ENCODE measurements at places on chromosomes 3 and 15.

- no peak for DNase-seq
- no peaks in the 10 kb centered on the region for H3K36me3 ChIP-seq
- peaks cover 25% of the 10 kb centered on the region for H3K4me1 ChIP-seq
Measured at GRCh38 chr3:72595376-72595775, 252.9 kb downstream of the SHQ1 start.

- no peak overlapping the region for H3K27ac ChIP-seq
- H3K36me3 ChIP-seq, result no peaks in the 10 kb centered on the region
- no peak overlapping the region for H3K4me3 ChIP-seq
- no peaks in the 10 kb centered on the region for H3K4me1 ChIP-seq
- no peak for DNase-seq
- no peaks in the 10 kb centered on the region for H3K27me3 ChIP-seq
Measured at GRCh38 chr3:171049861-171050444, 23.4 kb upstream of the SLC2A2 start.

DNA sequence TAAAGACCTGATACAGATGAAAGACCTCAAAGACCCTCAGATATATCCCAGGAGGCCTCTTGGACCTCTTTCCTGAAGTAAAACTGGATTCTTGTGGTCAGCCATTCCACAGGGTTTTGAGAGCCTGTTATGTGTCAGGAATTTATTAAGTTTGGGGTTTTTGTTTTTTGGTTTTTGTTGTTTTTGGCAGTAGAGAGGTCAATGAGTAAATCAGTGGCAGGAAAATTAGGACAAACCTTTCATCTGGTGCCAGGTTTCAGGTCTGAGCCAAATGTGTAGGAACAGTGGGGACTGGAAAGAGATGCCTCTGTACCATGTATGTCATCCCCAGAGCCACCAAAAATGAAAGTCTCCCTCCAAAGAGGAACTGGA lies 520.4 kb upstream of the MDFIC2 start:
- no peaks in the 10 kb centered on the region for H3K4me1 ChIP-seq
- no peak overlapping the region for H3K4me3 ChIP-seq
- H3K36me3 ChIP-seq, result no peaks in the 10 kb centered on the region
- DNase-seq, result no peak
- no peaks in the 10 kb centered on the region for H3K27me3 ChIP-seq

GRCh38 chr15:85804481-85805170 lies 9.9 kb upstream of the KLHL25 start:
- H3K4me3 ChIP-seq, result no peak overlapping the region
- peaks cover 4% of the 10 kb centered on the region for H3K4me1 ChIP-seq
- DNase-seq, result no peak
- H3K27ac ChIP-seq, result no peak overlapping the region
- no peaks in the 10 kb centered on the region for H3K27me3 ChIP-seq

DNA sequence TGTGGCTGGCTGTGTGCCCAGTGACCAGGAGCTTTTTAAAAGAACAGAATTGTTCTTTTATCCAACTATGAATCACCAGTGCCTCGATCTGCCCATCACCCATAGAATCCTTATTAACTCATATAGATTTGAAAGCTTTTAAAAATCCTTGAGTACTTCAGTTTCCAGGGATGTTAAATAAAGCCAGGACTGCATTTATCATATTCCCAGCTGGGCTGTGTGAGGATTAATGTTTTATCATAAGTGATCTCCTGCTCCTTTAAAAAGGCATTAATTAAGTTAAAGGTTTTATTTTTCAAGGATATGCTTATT lies 234.0 kb downstream of the MYRIP start:
- no peaks in the 10 kb centered on the region for H3K36me3 ChIP-seq
- H3K4me1 ChIP-seq, result no peaks in the 10 kb centered on the region
- no peak overlapping the region for H3K4me3 ChIP-seq
- H3K27ac ChIP-seq, result no peak overlapping the region
- H3K27me3 ChIP-seq, result no peaks in the 10 kb centered on the region

DNA sequence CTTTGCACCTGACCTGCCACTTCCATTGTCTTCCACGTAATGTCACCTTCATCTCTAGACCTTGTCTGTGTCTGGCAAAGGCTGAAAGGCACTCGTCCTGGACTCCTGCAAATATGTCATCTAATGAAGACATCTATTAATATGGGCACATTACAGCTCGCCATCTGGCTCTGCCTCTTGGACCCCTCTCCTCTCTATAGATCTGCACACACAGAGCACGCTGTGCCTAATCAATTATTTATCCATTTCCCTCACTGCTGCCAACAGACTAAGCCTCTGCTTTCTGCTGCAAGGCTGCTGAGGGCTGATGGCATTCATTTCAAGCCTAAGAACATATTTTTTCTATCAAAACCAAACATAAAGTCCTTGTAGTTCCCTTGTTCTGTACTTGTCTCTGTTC lies 573.0 kb downstream of the TUSC7 start:
- H3K27me3 ChIP-seq, result no peaks in the 10 kb centered on the region
- H3K27ac ChIP-seq, result no peak overlapping the region
- no peaks in the 10 kb centered on the region for H3K36me3 ChIP-seq
- peak; percentile 83 for DNase-seq
- no peak overlapping the region for H3K4me3 ChIP-seq
- no peaks in the 10 kb centered on the region for H3K4me1 ChIP-seq

- H3K4me3 ChIP-seq, result no peak overlapping the region
- DNase-seq, result no peak
- no peaks in the 10 kb centered on the region for H3K36me3 ChIP-seq
- no peaks in the 10 kb centered on the region for H3K27me3 ChIP-seq
Measured at GRCh38 chr3:2839876-2840275, 270.3 kb downstream of the IL5RA start.

- H3K4me1 ChIP-seq, result peaks cover 19% of the 10 kb centered on the region
- no peaks in the 10 kb centered on the region for H3K36me3 ChIP-seq
- no peak overlapping the region for H3K4me3 ChIP-seq
- DNase-seq, result no peak
Measured at GRCh38 chr15:61654918-61655317, 405.3 kb downstream of the VPS13C start.

DNA sequence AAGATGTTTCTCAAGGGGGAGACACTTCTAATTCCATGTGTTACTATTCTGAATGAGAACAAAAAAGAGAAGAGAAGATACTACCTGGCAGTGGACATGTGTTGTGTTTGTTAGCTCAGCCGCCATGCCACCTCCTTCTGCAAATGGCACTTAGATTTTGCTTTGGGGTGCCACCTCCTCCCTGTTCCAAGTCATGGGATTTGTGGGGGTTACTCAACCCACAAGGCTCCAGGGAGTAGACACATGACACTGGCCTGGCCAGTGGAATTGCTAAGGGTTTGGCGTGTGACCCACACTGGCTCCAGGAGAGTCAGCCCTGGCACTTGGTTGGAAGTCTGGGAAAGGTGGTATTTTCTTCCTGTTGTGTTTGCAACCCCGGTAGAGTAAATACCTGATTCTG lies 129.1 kb downstream of the ZNF621 start:
- H3K36me3 ChIP-seq, result no peaks in the 10 kb centered on the region
- DNase-seq, result no peak
- no peaks in the 10 kb centered on the region for H3K27me3 ChIP-seq
- no peak overlapping the region for H3K27ac ChIP-seq
- no peak overlapping the region for H3K4me3 ChIP-seq

- DNase-seq, result peak; percentile 39
- H3K27ac ChIP-seq, result peak overlapping the region; percentile 89
- no peak overlapping the region for H3K4me3 ChIP-seq
Measured at GRCh38 chr3:48130321-48130904, 57.8 kb downstream of the CDC25A start.

- H3K27ac ChIP-seq, result no peak overlapping the region
- peaks cover 5% of the 10 kb centered on the region for H3K36me3 ChIP-seq
- H3K4me3 ChIP-seq, result no peak overlapping the region
- no peak for DNase-seq
- H3K27me3 ChIP-seq, result no peaks in the 10 kb centered on the region
Measured at GRCh38 chr3:136114421-136114820, 81.7 kb downstream of the MSL2 start.

- no peaks in the 10 kb centered on the region for H3K27me3 ChIP-seq
- DNase-seq, result no peak
- H3K27ac ChIP-seq, result no peak overlapping the region
- H3K4me1 ChIP-seq, result peaks cover 58% of the 10 kb centered on the region
- no peak overlapping the region for H3K4me3 ChIP-seq
Measured at GRCh38 chr15:68603951-68604350, 25.2 kb downstream of the CORO2B start.

- H3K4me1 ChIP-seq, result no peaks in the 10 kb centered on the region
- H3K36me3 ChIP-seq, result no peaks in the 10 kb centered on the region
- H3K4me3 ChIP-seq, result no peak overlapping the region
- H3K27me3 ChIP-seq, result no peaks in the 10 kb centered on the region
- DNase-seq, result no peak
- H3K27ac ChIP-seq, result no peak overlapping the region
Measured at GRCh38 chr15:82177291-82178010, 85.1 kb downstream of the EFL1 start.

- no peak overlapping the region for H3K27ac ChIP-seq
- H3K36me3 ChIP-seq, result no peaks in the 10 kb centered on the region
- H3K27me3 ChIP-seq, result no peaks in the 10 kb centered on the region
- no peak overlapping the region for H3K4me3 ChIP-seq
- no peaks in the 10 kb centered on the region for H3K4me1 ChIP-seq
Measured at GRCh38 chr3:62109534-62109933, 263.8 kb downstream of the FEZF2 start.

- H3K36me3 ChIP-seq, result no peaks in the 10 kb centered on the region
- H3K4me1 ChIP-seq, result peaks cover 20% of the 10 kb centered on the region
Measured at GRCh38 chr3:197736010-197736490, 654 bp downstream of the RUBCN start.

DNA sequence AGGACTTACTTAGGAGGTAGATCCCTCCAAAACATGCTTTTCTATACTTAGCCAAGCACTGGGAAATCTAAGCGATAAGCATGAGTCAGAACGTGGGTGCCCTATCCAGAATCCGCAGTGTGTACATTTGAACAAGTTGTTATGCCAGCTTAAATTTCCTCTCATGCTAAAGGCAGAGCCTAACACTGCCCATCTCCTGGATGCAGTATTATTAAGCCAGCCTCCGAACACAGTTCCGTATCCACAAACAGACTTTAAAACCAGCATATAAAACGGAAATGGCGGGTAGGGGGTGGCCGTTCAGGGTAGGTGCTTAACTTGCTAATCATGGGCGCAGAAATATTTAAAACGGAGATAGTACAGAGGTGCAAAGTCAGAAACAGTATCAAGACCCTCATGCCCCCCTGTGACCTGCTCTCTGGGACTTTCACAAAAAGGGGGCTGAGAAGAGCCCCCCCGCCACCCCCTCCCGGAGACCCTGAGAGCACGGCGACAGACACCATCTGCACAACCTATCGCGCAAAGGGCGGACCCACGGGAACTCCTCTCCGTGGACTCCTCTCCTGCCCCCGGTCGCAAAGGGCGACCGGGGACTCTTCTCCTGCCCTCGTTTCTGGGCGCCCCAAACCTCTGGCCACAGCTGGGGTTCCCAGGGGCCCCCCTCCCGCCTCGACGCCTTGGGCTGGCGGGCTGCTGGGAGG lies 889 bp upstream of the LRRIQ4 start:
- H3K27ac ChIP-seq, result peak overlapping the region; percentile 87
- peaks cover 10% of the 10 kb centered on the region for H3K4me1 ChIP-seq
- H3K27me3 ChIP-seq, result no peaks in the 10 kb centered on the region
- no peaks in the 10 kb centered on the region for H3K36me3 ChIP-seq
- DNase-seq, result peak; percentile 36

GRCh38 chr3:171901615-171902312 lies 58.6 kb downstream of the TMEM212 start:
- H3K36me3 ChIP-seq, result no peaks in the 10 kb centered on the region
- H3K4me1 ChIP-seq, result no peaks in the 10 kb centered on the region
- H3K4me3 ChIP-seq, result no peak overlapping the region

GRCh38 chr3:151580591-151580990 lies 119.7 kb upstream of the IGSF10 start:
- H3K4me3 ChIP-seq, result no peak overlapping the region
- no peaks in the 10 kb centered on the region for H3K27me3 ChIP-seq
- no peaks in the 10 kb centered on the region for H3K4me1 ChIP-seq
- DNase-seq, result no peak

DNA sequence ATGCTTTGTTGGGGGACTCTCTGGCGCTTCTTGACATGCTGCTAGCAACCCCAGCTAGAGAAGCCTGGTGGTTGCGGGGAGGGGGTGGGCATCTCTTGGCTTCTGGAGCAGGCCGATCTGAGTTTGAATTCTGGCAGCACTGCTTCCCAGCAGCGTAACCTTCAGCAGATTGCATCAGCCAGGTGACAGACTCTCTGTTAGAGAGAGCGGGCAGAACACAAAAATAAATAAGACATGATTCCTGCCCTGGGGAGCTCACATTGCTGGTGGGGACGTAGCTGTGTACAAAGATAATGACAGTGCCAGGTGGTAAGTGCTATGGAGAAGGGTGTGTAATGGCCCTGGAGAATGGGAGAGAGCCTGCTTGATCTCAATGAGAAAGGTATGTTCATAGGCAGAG lies 87.4 kb downstream of the THSD4 start:
- no peaks in the 10 kb centered on the region for H3K36me3 ChIP-seq
- no peak overlapping the region for H3K4me3 ChIP-seq
- H3K27ac ChIP-seq, result no peak overlapping the region
- no peaks in the 10 kb centered on the region for H3K27me3 ChIP-seq
- peaks cover 2% of the 10 kb centered on the region for H3K4me1 ChIP-seq
- no peak for DNase-seq

GRCh38 chr3:168847291-168847883 lies 751.7 kb upstream of the GOLIM4 start:
- no peak overlapping the region for H3K27ac ChIP-seq
- H3K36me3 ChIP-seq, result no peaks in the 10 kb centered on the region
- no peaks in the 10 kb centered on the region for H3K27me3 ChIP-seq
- no peaks in the 10 kb centered on the region for H3K4me1 ChIP-seq
- DNase-seq, result peak; percentile 52

GRCh38 chr3:74537857-74538256 lies 76.6 kb downstream of the CNTN3 start:
- no peaks in the 10 kb centered on the region for H3K27me3 ChIP-seq
- H3K4me1 ChIP-seq, result no peaks in the 10 kb centered on the region
- no peak overlapping the region for H3K4me3 ChIP-seq

- DNase-seq, result no peak
- H3K4me1 ChIP-seq, result no peaks in the 10 kb centered on the region
- no peaks in the 10 kb centered on the region for H3K27me3 ChIP-seq
- H3K4me3 ChIP-seq, result no peak overlapping the region
- no peak overlapping the region for H3K27ac ChIP-seq
- no peaks in the 10 kb centered on the region for H3K36me3 ChIP-seq
Measured at GRCh38 chr3:79184251-79184650, 583.5 kb downstream of the ROBO1 start.

All from spinal cord (tissue), 10 donors.